Central memory CD8-positive, alpha-beta T cell (primary cell): ENCODE measurements at places on chromosomes 4 and X.

DNA sequence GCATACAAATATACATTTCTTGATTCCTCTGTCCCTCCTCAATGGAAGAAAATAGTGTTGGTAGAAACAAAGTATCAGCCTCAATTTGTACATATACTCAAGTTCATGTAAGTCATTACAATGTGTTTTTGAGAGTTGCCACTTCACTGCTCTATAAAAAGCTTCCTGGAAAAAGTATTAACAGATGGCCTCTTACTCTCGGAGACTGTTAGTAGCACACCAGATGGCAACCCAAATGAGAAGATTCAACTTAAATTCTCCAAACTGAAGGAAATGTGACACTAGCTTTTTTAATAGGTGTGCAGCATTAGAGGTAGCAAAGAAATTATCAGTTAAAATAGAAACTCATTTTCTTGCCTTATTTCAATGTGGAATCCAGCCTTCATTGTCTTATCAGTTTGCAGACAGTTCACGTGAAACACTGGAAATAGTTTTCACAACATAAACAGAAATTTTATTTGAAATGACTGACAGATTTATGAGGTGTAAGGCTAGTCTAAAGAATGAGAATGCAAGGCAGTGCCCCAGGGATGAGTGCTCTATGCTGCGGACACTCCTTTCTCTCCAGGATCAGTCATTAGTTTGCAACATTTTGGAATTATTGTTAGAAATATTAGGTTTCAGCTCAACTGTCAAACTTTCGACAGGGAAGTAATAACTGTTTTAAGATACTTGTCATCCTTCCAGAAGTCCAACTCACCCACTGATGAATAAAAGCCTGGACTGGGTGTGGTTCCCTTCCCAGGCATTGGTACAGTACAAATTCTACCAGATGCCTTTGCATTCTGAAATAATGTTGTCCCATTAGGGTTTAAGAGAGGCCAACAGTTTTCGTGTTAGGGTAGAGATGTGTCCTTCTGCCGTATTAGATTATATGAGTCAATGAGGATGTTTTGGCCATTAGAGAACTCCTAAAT is 50.9 kb downstream of the IDS start:
- no peak for DNase-seq

GRCh38 chr4:147651563-147651962 is 32.4 kb downstream of the PRMT9 start:
- no peak for DNase-seq

- no peak for DNase-seq
These were observed 151.5 kb downstream of the CENPC start for GRCh38 chr4:67393699-67394281.

DNA sequence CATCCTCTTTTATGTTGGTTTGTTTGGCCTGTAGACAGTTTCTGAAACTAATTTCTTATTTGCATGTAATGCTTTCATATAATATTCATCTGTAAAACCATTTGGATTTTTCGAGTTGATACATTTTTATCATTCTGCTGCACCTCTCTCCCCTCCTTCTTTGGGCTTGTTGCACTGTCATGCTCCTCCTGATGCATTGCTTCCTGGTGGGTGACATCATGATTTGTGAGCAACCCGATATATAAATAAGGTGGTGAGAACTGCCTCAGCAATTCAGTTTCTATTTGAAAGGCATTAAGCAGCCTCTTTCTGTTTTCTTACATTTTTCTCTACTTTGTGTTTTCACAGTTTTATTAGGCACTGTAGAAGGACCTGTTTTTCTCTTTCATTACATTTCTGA is 515.7 kb downstream of the RPA4 start:
- no peak for DNase-seq

GRCh38 chr4:81688085-81688484 is 216.4 kb upstream of the RASGEF1B start:
- no peak for DNase-seq

- no peak for DNase-seq
These were observed 31.2 kb downstream of the PHEX start for GRCh38 chrX:22063284-22063683.

GRCh38 chr4:89928838-89929237 is 34.2 kb downstream of the MMRN1 start:
- no peak for DNase-seq

DNA sequence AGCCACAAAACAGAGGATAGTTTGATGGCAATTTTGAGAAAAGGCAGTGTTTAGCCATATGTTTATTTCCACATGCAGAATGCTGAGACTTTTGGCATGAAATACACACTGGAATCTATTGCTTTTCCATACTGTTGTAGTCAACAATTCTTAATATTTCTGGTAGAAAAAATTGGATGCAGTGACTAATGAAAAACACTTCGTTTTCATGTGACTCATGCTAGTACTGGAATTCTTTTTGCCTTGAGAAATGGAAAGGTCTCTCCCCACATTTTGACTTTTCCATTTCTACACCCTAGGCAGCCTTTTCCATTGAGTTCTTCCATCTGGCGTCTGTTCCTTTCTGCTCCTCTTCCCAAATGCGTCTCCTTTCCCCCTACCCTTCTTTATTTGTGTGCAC is 425.2 kb upstream of the FTHL17 start:
- DNase-seq: no peak

DNA sequence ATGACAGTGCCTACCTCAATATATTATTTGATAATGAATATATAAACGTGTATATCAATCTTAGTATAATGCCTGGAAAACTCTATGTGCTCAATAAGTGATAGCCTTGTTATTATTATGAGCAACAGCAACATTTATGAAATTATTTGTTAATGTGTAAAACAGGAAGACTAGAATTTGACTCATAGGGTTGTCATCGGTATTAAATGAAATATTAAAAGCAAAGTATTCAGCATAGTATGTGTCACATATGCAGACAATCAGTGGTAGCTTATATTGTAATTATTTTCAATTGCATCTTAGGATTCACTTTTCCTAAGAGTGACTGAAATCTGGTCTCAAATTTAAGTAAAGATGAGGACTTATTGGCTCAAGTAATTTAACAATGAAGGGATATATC is 24.6 kb downstream of the SPANXD start:
- no peak for DNase-seq

DNA sequence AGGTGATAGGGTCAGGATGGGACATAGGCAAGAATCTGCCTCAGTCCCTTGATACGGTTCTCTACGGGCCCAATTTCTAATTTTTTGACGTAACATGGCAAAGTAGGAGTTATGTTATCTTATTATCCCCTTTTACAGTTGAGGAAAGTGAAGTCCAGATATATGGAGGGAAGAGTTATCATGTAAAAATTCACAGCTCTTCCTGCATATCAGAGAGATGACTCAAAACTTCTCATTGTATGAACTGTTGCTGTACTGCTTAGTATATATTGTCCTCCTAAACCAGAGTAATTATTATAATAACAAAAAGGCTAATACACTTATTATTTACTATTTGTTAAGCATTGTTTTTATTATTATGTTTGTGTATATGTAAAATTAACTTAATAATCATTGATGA is 260.5 kb upstream of the IGFBP7 start:
- DNase-seq: no peak

DNA sequence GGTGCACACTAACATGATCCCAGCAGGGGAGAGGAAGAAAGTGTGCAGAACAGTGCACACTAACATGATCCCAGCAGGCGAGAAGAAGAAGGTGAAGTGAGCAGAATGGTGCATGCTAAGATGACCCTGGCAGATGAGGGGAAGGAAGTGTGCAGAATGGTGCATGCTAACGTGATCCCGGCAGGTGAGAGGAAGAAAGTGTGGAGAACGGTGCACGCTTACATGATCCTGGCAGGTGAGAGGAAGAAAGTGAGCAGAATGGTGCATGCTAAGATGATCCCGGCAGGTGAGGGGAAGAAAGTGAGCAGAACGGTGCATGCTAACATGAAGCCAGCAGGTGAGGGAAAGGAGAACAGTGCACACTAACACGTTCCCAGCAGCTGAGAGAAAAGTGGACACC is 83.7 kb downstream of the ACOX3 start:
- DNase-seq: no peak

- no peak for DNase-seq
These were observed 96.6 kb upstream of the OTUD4 start for GRCh38 chr4:145277011-145277410.

DNA sequence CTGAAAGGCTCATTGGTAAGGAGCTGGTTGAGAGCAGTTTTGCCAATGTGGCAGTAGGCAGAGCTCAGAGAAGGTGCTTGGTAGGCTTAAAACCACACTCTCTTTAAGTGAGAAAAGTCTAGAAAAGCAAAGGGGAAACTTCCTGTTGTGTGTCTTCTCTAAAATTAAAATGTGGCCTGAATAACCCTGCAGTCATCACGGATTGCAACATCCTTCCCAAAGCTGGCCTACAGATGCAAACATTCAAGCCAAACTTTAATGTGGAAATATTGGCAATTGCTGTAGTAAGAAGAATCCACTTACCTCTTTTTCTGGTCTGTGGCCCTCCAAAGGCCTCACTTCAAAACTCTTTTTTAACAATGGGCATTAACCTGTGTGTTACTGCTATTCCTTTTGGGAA is 348.5 kb downstream of the OPHN1 start:
- no peak for DNase-seq

GRCh38 chrX:34918856-34919255 is 23.7 kb upstream of the FAM47B start:
- DNase-seq: no peak

DNA sequence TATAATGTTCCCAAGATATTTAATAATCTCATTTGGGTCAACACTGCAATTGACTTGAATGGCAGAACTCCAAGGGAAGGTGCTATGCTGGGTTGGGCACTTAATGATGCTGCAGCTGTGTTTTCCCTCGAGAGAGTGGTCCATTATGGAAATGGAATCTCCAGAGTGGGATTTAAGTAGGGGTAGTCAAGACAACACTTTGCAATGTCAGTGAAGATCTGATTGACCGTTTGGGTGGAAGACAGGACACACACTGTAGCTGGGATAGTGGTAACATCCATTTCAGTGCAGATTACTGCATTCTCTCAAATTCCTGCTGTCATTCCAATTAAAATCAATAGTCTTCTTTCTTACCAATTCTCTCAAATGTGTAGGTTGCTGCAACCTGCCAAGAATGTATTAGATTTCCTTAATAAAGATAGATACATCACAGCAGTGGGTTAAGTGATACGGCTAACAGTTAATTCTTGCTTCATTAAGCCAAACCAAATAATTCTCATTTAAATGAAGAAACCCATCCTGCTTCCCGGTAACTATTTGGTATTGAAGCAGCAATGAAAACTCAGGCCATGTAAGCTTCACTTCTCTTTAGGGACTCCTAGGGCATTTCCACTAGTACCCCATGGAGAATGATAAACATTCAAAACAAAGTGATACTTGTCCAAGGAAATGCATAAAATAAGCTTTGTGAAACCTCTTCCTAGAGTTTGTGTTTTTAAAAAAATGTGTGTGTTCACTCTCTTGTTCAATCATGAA is 40.5 kb upstream of the RASGEF1B start:
- no peak for DNase-seq

- DNase-seq: no peak
These were observed 27.1 kb downstream of the PAK3 start for GRCh38 chrX:111123125-111123524.

DNA sequence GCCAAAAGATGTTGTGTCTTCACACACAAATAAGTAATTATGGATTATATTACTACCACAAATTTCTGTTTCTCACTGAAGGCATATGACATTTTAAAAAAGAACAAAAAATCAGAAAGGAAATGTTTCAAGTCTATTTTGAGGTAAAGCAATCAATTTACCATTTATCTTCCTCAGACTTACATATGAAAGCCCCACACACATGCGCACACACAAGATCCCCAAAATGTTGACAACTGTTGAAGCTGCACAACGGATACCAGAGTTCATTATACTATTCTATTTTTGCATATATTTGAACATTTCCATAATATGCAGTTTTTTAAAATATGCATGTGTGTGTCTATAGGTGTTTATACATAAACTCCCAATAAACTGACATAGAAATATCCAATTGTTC is 2.7 kb downstream of the LRBA start:
- DNase-seq: no peak

GRCh38 chr4:140149846-140150635 is 3.9 kb downstream of the MAML3 start:
- peak; percentile 25 for DNase-seq

DNA sequence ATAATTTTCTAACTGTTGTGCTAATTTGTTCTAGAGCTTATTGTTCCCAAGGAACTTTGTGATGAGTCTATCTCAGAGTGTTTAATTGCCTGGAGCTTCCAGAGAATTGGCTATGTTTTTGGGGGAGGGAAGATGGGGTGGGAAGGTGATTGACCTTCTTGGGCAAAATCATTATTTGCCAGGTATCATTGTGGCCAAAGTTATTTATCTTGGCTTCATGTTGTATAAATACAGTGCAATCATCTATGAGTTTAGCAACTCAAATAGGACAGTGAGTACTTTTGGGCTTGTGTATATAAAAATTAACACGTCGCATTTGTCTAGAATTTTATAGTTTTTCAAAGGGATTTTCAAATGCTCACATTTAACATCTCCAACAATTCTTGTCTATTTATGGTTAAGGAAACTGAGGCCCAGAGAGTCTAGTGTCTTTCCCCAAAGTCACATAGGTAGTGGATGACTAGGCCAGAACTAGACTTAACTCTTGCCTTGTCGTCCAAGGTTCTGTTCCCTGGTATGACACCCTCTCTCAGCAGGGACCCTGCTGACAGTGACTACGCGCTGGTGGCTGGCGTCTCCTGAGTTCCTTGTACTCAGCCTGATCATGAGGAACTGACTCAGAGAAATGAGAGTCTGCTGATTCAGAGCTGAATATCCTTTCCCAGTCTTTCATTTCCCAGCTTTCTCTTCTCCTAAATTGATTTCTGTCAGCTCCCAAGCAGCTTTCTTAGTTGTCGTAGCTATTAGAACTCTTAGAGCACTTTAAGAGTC is 27.7 kb downstream of the FNIP2 start:
- no peak for DNase-seq

DNA sequence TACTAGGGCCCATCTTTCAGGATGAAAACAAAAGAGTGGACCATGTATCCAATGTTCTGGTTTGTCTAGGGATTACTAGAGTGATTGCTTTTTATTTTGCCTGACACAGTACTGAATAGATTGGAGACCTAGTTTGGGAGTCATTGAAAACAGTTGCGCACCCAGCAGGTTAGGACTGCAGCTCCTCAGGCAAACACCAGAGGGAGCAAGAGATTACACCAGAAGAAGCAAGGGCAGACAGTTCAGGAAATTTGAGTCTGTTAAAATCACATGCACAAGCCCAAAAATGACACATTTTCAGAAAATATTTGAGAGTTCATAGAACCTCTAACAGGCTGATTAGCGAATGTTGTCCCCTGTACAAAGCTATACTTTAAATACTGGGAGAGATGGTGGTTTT is 55.6 kb downstream of the CYLC1 start:
- DNase-seq: no peak

GRCh38 chr4:95761426-95761825 is 78.5 kb upstream of the PDHA2 start:
- DNase-seq: no peak

DNA sequence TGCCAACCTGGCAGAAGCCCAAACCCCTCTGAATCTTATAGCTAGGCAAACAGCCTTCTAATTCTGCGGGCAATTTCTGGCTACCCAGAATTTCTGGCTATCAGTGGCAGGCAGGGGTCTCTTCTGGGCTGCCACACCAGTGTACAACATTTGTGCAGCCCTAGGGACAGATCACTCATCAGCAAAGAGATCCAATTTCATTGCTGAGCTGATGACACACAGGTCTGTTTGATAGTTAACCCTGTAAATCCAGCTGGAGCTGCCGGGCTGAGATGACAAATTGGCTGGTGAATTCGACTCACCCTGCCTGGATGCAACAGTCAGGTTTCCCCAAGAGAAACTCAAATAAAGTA is 2.4 kb downstream of the MID1 start:
- no peak for DNase-seq
